ENCODE measurements at places on chromosomes 11 and 22.

- DNase-seq: no peak
Observed at GRCh38 chr22:40204321-40205116, 26.8 kb downstream of the TNRC6B start.

- no peak for DNase-seq
Observed at GRCh38 chr22:25509374-25509791, 55.1 kb upstream of the GRK3 start.

GRCh38 chr11:43511959-43512358, 153.2 kb downstream of the TTC17 start:
- DNase-seq: no peak

DNA sequence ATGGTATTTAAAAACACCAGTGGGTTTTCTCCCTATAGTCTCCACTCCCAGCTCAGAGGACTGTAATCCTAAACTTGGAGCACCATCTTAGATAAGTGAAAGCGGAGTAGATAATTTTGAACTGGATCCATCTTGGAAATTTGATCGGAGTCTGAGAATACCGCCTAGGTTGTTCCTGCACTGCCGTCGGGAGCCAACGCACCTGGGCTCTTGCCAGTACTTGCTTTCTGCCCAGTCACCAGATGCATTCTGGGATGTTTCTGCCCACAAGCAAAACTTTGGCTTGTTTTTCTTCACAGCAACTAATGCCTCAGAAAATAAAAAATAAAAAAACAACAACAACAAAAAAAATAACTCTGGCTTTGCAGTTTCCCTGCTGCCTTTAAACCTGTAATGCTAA, 113.0 kb upstream of the MTMR2 start:
- DNase-seq: no peak

Data from Panc1 (cell line).